EH (cell line): ENCODE measurements at places on chromosomes 12 and 14.
A peak's percentile ranks its signal among the peaks of the same experiment; 100 is the strongest.

GRCh38 chr12:105931762-105932570 lies 206.8 kb downstream of the NUAK1 start:
- DNase-seq, result no peak

DNA sequence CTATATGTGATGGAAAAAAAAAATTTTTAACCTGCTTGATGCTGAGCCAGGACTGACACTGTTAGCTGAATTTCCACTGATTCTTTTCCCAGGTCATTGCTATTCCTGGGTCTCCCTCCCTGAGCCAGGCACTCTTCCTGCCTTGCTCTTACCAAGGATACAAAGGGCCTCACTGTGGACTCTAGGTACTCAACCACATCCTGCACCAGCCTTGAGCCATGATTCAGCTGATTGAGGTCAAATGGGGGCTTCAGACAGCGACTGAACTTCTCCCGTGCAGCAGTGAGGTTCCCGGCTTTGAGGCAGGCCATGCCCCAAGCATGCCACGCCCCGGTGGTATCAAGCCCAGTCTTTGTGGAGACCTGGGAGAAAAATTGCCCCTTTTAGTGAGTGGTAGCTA lies 54.3 kb downstream of the ZFYVE26 start:
- DNase-seq, result no peak

GRCh38 chr12:1078002-1078401 lies 87.0 kb downstream of the ERC1 start:
- DNase-seq, result no peak

GRCh38 chr14:59631237-59631636 lies 54.6 kb upstream of the CCDC175 start:
- peak; percentile 5 for DNase-seq

DNA sequence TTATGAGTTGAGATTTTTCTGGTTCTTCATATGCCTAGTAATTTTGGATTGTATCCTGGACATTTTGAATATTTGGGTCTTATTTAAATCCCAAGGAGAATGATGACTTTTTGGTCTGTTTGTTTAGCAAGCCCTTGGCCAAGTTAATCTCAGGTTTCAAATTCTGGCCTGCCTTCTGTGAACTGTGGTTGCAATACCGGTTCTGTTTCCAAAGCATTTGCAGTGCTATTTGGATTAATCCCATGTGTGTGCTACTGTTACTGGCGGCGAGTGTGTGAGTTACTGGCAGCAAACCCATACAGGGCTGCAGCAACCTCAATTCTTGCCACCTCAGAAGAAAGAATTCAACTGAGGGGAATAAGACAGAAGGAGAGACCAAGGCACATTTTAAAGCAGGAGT lies 51.1 kb downstream of the TMEM260 start:
- peak; percentile 6 for DNase-seq

- DNase-seq, result peak; percentile 61
Measured at GRCh38 chr12:120640861-120641833, 721 bp downstream of the CABP1 start.

GRCh38 chr12:69936214-69936731 lies 111.2 kb downstream of the MYRFL start:
- no peak for DNase-seq

DNA sequence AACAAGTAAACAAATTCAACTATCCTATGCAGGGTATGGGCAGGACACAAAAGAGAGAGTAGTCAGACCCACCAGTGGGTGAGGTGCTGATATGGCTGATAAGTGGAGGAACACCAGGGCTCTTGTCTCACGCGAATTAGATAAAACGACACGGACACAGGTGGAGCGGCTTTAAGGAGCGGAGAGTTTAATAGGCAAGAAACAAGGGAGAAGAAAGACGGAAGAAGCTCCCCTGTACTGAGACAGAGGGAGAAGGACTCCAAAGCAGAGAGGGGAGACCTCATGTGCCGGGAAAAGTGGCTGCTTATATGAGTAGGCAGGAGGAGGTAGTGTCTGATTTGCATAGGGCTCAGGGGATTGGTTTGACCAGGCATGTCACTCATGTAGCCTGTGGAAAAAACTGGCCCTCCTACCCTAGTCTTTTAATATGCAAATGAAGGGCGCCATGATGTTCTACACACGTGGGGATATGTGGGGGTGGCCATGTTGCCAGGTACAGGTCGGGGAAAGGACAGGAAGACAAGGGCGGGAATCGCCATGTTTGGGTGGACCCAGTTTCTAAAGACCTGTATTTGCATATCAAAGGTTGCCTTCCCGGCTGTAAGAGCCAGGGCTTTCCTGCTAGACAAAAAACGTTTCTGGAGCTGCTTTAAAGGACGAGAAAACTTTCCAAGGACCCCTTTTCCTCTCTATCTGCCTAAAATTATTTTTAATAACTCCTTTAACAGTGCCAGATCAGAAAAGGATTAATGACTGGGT lies 28.8 kb downstream of the RPGRIP1 start:
- DNase-seq, result peak; percentile 57

- DNase-seq, result peak; percentile 39
Measured at GRCh38 chr12:79692860-79693577, 2.3 kb upstream of the PAWR start.

DNA sequence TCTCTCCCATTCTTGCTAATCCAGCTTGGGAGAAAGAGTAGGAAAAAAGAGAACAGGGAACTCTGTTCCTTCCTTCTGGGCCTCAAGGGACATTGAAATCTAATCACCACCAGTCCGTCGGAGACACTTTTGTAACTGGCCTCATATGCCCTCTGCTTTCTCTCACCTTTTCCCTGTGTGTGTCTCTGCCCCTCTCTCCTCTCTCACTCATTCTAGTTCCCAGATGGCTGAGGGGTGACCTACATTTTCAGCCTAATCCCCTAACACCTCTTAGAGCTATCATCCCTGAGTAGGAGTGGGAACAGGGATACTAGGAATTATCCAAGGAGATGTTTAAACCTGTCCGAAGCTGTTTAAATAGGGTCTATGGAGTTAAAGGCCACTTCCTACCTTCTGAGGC lies 8.9 kb upstream of the PCK2 start:
- DNase-seq, result no peak

DNA sequence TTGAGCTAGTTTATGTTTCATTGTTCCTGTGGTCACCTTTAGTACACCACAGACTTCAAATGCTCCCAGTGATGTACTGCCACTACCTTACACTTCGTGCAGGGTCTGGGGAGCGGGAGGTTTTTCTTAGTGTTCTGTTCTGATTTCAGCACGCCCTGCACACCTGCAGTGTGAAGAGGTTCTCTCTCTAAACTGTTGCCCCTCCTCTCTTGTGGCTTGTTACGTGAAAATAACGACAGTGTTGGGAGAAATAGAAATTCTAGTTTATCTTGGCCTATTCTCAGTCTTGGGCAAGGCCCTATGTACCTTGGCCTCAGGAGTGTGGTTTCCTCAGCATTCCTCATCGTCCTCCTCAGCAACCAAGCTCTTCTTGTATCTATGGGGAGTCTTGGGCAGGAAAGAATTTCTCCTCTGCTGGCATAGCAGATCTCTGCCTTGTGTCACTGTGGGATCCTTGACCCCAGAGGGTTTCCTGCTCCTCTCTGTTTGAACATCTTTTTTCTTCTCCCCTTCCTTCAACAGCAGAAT lies 48.6 kb downstream of the EIF2S3B start:
- no peak for DNase-seq

- peak; percentile 17 for DNase-seq
Measured at GRCh38 chr14:91420686-91421085, 3.1 kb upstream of the CCDC88C start.

DNA sequence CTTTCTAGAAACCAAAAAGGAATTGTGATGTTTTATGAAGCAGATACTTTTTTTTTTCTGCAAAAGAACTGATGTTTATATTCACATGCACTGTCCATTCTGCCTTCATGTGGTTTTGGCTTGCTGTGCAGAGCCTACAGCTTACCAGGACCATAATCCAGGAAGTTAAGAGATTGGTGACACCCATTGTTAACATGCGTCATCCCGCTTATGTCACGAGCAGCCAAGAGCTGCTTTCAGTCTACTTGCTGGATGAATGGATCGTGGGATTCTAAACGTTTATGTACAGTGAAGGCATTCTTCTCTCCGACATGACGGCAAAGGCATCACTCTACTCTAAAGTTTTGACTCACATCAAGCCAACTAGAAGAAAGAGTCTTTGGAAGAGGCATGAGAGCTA lies 76.6 kb downstream of the PAX9 start:
- no peak for DNase-seq

DNA sequence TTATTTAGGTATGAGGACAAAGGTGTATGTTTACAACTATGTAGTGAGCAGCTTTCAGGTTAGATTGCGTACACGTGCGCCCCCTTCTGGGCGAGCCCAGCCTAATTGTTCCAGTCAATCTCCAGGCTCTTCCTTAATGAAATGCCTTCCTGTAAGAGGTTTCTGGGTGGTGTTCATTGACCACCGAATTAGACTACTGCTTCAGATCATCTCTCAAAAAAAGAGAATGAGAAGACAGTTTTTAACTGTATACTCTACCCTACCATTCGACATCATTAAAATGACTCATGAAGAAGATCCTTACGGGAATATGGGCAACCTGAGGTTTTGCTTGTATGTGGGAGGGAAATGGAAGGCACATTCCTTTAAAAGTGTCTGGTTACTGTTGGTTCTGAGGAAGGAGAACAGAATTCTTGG lies 2.1 kb downstream of the LUM start:
- DNase-seq, result peak; percentile 89

DNA sequence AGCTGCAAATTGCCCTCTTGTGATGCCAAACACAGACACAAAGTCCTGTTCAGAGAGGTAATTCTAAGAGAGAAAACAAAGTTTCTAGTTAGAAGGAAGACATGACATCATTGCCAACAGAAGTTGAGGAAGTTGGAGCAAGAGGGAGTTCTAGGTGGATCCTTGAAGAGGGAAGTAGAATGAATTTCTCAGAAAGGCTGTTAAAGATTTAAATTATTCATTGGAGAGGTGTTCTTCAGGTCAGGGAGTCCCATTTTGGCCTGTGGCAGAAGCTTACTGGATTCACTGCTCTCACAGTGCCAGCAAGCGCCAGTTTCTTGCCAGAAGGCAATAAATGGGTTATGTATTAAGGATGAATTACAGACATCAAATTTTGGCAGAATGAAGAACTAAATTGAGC lies 15.3 kb downstream of the TSFM start:
- no peak for DNase-seq

- DNase-seq, result no peak
Measured at GRCh38 chr12:57626921-57627445, 6.0 kb downstream of the B4GALNT1 start.

- no peak for DNase-seq
Measured at GRCh38 chr14:87691042-87691881, 301.7 kb downstream of the GALC start.

DNA sequence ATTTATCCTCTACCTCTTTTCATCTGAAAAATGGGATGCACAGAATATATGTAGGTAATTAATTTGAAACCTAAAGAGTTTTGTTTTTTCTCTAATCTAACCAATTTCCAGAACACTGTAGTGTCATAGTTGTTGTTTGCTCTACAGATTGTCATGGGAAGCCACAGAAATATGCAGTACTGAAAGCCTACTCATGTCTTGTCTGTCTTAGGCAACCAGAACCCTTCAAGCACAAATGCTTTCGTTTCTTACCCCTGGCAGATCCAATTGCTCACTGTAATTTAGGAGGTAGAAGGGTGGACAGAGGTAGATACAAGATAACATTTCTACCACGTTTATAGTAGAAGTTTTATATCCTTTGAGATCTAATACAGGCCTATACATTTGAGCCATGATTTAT lies 330.2 kb upstream of the NOVA1 start:
- no peak for DNase-seq

GRCh38 chr14:95663226-95663797 lies 22.9 kb upstream of the TCL1B start:
- DNase-seq, result no peak

GRCh38 chr14:88879022-88879421 lies 54.6 kb downstream of the TTC8 start:
- DNase-seq, result peak; percentile 89
